ENCODE measurements at places on chromosomes 5 and 9. TPM values are rescaled to one million over a fixed set of nuclear protein-coding genes. Genes with fewer than 3 reads are reported as not detected.

Gene IL33
- total RNA-seq: not detected

Gene SLC36A3
- total RNA-seq: not detected

Gene MYMK
- not detected for total RNA-seq

DNA sequence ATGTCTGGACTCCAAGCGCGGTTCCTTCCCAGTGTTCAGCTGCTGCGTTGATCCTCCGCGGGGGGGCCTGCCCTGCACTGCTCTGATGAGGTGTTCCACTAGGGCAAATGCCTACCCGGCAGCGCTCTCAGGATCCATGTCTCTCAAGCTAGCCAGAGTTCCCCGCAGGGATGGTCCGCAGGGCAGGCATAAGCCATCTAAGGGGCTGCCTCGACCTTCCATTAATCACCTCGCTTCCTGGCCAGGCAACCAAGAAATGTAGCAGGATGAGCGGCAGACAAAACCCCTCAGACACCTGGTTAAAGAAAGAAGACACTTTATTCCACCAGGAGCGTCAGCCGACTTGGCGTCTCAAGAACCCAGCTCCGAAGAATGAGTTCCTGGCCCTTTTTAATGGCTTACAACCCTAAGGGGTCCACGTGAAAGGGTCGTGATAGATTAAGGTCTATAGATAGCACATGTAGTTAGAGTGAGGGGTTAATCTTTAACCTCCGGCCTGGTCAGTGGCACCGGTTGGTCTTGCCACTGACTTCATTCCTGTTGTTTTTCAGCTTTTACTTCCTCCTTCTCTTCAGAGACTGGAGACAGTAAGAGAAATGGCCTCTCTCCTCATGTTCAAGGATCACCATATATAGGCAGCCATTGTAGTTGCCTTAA, 47.2 kb upstream of the COX7C start:
- no peak for DNase-seq
- no peaks in the 10 kb centered on the region for H3K4me1 ChIP-seq
- H3K4me3 ChIP-seq: no peak overlapping the region

DNA sequence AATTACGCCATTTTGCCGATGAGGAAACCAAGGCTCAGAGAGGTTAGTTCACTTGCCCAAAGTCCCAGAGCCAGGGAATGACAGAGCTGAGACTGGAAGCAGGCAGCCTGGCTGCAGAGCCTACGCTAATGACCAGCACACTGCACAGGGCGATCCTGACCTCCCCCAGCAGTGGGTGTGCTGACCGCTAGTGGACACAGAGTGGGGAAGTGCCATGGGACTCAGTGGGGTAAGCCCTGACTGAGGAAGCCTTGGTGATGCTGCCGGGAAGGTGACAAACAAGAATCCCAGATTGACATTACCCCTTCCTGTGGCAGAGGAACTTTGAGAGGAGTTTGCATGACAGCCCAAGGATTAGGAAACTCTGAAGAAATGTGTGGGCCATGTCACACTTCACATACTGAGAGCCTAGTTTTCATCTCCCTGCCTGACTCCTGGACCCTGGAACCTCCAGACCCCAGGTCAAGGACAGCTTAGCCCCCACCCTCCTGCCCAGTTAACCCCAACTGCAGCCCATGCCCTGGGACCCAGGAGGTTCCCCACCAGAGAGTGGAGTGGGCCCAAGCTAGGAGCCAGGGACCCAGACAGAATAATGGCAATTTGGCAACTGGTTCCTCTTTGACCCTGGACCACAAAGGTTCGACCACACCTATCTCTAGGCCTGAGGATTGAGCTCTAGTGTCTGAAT, 19.7 kb upstream of the CSF1R start:
- no peak for DNase-seq
- peaks cover 10% of the 10 kb centered on the region for H3K27me3 ChIP-seq
- H3K36me3 ChIP-seq: no peaks in the 10 kb centered on the region
- H3K4me1 ChIP-seq: no peaks in the 10 kb centered on the region
- H3K27ac ChIP-seq: no peak overlapping the region
